ENCODE measurements at places on chromosomes 1 and 21.

- no peak for DNase-seq
Observed at GRCh38 chr1:224114787-224115175, 870 bp downstream of the FBXO28 start.

- no peak for DNase-seq
Observed at GRCh38 chr1:201719812-201720521, 109.0 kb upstream of the IPO9 start.

- DNase-seq = no peak
Observed at GRCh38 chr21:43640400-43640799, 18.9 kb downstream of the HSF2BP start.

DNA sequence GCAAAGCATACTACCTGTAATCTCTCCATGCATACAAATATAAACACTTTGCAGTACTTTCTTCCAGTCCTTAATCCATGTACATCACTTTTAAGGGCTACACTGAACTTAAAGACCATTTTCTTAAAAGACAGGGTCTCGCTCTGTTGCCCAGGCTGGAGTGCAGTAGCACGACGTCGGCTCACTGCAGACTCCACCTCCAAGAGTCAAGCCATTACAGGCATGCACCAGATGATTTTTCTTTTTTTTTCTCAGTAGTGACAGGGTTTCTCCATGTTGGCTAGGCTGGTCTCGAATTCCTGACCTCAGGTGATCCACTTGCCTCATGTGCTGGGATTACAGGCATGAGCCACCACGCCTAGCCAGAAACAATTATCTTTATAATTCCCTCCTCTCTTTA, 22.9 kb downstream of the PUM1 start:
- no peak for DNase-seq

- no peak for DNase-seq
Observed at GRCh38 chr1:161388639-161389038, 21.0 kb upstream of the CFAP126 start.

DNA sequence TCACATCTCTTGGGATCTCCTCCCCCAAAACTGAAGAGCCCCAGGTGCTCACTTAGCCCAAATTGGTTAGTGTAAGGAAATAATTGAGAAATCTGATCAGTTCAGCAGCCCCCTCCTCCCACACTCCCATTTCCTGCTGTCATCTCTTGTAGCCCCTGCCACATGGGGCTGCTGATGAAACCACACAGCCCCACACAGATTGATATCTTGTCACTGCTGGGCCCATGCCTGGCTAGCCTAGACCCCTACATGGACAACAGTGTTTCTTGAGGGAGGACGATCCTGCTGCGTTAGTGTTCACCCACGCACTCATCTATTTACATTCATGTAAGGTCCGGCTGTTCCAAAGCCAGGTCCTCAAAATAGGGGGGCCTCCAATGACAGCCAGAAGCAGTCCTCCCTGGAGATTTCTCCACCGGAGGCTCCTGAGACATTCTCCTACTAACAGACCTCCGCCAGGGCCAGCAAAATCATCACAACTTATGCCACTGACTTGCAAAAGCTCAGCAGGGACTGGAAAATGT, 23.9 kb upstream of the RXRG start:
- no peak for DNase-seq

- no peak for DNase-seq
Observed at GRCh38 chr1:214454569-214455396, 96.6 kb downstream of the PTPN14 start.

DNA sequence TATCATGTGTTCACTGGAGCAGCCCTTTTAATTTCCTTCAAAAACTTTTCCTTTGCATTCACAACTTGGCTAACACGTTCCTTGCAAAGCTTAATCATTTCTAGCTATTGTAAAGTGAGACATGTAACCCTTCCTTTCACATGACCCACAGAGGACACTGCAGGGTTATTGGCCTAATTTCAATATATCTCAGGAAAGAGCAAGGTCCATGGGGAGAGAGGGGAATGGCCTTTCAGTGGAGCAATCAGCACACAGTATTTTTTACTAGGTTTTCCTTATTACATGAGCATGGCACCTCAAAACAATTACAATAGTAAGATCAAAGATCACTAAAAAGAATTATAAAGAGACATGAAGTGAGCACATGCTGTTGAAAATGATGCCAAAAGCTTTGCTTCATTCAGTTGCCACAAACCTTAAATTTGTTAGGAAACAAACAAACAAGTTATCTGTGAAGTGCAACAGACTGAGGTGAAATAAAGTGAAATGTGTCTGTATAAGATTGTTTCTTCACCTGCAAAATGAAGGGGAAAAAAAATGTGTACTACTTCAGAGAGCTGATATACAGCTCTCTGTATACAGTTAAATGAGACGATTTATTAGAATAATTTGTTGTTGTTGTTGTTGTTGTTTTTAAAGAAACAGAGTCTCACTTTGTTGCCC, 61.5 kb downstream of the EIF4G3 start:
- DNase-seq = no peak
